ENCODE measurements at places on chromosomes 3 and 15. TPM values are rescaled to one million over a fixed set of nuclear protein-coding genes. Genes with fewer than 3 reads are reported as not detected.
A peak's percentile ranks its signal among the peaks of the same experiment; 100 is the strongest.

The ANKRD34C gene
- not detected for total RNA-seq

DNA sequence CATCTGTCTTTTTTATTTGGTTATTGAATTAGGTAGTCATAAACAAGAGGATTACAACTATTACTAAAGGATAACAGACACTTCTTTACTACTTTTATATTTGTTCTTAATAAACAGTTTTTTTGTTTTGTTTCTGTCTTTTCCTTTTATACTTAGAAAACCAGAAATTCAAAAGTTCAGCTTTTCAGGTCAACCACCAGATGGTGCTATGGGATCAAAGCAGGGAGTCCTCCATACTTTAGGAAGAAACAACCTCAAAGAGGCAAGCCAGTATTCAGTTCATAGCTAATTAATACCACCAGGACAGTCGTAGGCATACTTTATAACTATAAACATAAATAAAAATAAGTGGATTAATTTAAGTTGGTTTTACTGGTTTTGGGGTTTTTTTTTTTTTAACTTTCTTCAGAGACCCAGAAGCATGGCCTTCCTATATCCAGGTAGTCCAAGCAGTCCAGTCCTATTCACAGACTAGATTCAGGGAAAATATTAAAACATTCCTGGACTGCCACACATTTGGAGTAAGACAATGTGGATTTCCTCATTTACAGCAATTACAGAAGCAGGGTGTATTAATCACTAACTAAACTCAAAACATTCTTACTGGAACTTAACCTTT lies 16.0 kb upstream of the EID1 start:
- H3K27me3 ChIP-seq = no peaks in the 10 kb centered on the region
- H3K27ac ChIP-seq = no peak overlapping the region
- no peaks in the 10 kb centered on the region for H3K4me1 ChIP-seq
- DNase-seq = peak; percentile 8

- no peak overlapping the region for H3K27ac ChIP-seq
- DNase-seq = peak; percentile 15
- no peak overlapping the region for H3K4me3 ChIP-seq
- no peaks in the 10 kb centered on the region for H3K27me3 ChIP-seq
These were observed 35.9 kb upstream of the PPP2R3A start for GRCh38 chr3:135929670-135930069.

The CCR4 gene
- total RNA-seq = 0.95 TPM

- no peak for DNase-seq
- H3K27ac ChIP-seq = no peak overlapping the region
- H3K4me1 ChIP-seq = no peaks in the 10 kb centered on the region
- H3K27me3 ChIP-seq = no peaks in the 10 kb centered on the region
- H3K36me3 ChIP-seq = no peaks in the 10 kb centered on the region
- no peak overlapping the region for H3K4me3 ChIP-seq
These were observed 268.0 kb upstream of the ARRDC4 start for GRCh38 chr15:97692301-97693015.

The NAALADL2 gene
- total RNA-seq = 10.1 TPM

Measured in transverse colon (tissue), 4 donors.